Lower leg skin (tissue), 4 donors: ENCODE measurements at places on chromosomes 3 and 15. TPM values are rescaled to one million over a fixed set of nuclear protein-coding genes. Genes with fewer than 3 reads are reported as not detected.

DNA sequence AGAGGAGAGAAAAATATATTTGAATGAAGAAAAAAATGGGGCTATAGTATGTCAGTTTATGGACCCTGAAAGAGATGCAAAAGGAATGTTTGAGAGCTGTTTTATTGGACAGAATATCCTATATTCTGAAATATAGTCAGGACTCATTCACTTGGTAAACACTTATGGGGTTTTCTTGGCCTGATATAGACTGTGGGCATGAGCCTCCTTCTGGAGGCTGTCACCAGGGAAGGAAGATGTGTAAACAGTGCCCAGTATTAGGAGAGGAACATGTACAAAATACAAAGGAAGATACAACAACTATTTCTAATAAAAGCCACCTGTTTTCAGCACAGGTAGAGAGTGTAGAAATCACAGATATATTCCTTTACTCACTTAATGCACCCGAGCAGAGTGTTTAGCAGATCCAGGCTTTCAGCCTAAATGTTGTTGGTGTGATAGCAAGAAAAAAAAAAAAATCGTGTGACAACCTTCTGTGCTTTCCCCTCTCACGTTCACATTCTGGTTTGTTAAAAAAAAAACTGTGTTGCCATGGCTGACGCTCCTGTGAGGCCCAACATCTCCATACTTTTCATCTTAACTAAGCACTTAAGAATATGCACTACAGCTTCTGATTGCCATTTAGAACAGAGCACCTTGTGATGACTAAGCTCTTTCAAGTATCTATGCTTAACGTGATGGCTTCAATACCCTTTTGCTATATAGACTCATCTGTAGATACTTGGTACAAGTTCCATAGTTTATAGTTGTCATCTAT, 134.1 kb downstream of the MBNL1 start:
- DNase-seq, result no peak

GRCh38 chr3:103127098-103127630, 692.3 kb downstream of the ZPLD1 start:
- DNase-seq, result no peak

GRCh38 chr3:3074551-3075257, 35.5 kb downstream of the IL5RA start:
- no peak for DNase-seq

GRCh38 chr3:21059404-21059803, 691.6 kb downstream of the ZNF385D start:
- no peak for DNase-seq

DNA sequence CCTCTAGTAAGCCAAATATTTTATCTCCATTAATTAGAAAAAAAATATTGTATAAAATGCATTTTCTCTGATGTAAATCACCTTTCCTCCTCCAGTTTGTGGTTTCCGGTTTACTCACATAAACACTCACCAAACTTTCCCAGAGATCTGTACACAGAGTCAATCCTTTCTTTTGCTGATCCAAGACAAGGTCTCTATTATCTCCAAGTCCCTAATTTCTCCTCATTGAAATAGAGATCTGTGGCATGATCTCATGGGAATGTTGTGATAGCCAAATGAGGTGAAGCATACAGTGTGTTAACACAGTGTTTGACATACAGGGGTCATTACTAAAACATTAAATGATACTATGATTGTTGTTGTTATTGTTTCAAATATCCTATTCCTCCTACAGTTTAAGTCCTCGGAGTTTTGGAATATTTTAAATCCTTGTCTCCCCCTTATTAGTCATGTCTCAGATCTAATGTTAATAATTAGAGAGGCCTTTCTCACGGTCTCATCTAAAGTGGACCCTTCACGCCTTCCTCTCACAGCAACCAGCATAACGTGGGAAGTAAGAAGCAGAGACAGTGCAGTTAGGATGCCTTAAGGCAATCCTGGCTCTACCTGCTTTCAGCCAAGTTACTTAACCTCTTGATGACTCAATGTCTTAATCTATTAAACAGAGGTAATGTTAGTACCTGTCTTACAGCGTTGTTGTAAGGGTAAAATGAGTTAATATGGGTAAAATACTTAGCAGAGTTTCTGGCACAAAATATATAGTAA, 333.3 kb downstream of the GRM7 start:
- no peak for DNase-seq

DNA sequence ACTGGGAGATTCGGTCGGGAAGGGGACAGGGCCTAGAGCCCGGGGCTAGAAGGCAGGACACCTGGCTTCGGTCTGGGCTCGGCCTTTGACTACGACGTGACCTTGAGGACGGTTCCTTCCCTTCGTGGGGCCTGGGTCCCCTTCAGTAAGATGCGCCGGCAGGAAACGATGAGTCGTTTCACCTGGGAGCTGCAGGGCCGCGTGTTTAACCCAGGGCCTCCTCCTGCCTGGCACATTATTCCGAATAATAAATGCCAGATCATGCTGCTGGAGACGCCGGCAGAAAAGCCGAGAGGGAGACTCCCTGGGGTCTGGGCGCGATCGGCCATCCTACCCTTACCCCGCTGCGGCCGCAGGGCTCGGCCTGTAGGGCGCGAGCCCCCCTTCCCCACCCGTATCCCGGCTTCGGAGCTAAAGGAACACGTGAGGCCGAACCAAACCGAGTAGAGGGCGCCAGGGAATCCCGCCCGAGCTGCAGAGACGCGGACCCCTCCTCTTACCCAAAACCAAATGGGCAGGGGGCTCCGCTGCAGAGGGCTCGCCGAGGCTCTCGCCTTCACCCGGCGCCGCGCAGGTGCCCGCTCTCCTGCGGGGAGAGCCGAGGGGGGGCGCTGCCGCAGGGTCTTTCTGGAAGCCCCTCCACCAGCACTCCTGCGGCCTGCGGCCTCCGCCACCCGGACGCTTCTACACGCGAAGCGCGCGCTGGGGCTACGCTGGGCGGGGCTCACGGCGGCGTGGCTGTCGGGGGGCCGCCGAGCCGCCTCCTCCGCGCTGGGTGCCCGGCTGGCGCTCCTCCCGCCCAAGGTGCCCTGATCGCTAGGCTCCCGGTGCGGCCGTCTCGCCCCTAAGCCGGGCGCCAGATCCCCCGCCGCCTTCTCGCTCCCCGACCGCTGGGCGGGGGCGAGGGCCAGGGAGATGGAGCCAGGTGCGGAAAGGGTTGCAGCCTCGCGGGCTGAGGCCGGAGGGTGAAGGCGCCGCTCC, at the start of gene BDH1:
Gene BDH1, minus strand, starts transcription at position 688 of the 981 bp plus-strand sequence. CDS start 9,525 bp downstream, outside the sequence.
- no peak for DNase-seq

- no peak for DNase-seq
These were observed 24.1 kb downstream of the ZNF592 start for GRCh38 chr15:84772467-84772866.

- no peak for DNase-seq
These were observed 10.3 kb upstream of the STAB1 start for GRCh38 chr3:52484680-52485461.

GRCh38 chr15:41561777-41562145, 2.7 kb downstream of the TYRO3 start:
- DNase-seq, result no peak

- DNase-seq, result no peak
These were observed 10.7 kb upstream of the RAB43 start for GRCh38 chr3:129132097-129132866.

GRCh38 chr15:89192136-89192535, 29.2 kb downstream of the RLBP1 start:
- DNase-seq, result no peak

DNA sequence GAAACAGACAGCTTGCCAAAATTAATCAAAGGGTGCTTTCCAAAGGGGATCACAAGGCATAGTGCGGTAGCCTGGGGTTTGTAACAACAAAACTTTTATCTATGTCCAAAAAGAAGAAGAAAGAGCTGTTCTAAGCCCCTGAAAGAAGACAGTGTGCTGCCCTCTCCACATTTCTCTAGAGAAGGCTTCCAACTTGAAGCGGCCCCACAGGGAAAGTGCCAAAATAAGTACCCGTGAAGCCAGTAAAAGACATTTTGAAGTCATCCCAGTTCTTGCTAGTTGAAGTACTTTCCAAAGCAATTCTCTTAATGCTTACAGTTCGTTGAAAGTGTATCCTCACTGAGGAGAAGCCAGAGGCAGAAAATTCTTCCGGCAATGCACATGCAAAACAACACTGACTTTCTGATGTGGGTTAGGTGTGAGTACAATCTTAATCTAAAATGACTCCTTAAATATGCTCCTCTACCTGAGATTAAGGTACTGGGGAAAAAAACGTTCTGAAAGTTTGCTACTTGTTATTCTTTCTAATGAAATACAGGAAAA, 21.3 kb downstream of the GPR15 start:
- DNase-seq, result no peak

DNA sequence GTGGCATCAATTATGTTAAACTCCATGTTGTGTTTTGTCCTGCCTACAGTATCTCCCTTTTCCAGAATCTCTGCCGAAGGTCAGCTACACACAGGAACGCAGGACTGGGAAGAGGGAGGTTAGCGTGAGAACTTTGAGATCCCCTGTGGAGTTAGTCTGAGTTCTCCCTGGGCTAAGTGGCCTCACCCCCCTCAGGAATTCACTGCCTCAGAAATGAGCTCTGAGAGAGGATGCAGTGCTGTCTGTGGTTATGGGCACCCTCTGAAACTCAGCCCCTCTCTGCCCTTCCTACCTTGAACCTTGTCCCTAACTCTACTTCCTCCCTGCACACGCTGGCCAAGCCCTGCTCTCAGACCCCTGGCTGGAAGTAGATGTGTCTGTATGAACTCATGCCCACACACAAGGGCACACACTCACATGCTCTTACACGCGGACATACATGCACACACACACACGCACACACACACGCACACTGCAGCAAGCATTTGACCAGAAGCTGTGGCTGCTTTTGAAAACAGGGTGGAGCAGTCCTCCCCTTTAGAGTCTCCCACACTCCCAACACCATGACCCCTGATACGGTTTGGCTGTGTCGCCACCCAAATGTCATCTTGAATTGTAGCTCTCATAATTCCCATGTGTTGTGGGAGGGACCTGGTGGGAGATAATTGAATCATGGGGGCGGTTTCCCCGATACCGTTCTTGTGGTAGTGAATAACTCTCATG, 5.3 kb upstream of the VIPR1 start:
- DNase-seq, result peak; percentile 71

DNA sequence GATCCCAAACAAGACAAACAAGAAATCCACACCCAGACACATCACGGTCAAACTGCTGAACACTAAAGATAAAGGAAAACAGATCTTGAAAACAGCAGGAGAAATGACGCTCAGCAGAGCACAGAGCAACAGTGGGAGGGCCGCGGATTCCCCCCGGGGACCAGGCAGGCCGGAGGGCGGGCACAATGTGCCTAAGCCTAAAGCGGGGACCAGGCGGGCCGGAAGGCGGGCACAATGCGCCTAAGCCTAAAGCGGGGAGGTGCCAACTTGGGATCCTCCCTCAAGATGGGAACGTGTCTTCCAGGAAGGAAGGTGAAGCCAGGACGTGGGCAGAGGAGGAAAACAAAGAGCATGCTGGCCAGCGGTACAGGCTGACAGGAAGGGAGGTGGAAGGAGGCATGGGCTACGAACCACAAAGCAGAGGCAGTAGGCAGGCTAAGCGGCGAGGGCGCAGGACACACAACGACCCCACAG, 31.1 kb downstream of the CYFIP1 start:
- DNase-seq, result no peak

GRCh38 chr15:77988347-77989295, 88.9 kb downstream of the TBC1D2B start:
- DNase-seq, result peak; percentile 84

GRCh38 chr15:98771541-98771940, 123.2 kb downstream of the IGF1R start:
- DNase-seq, result no peak

- DNase-seq, result no peak
These were observed 12.4 kb downstream of the GYG1 start for GRCh38 chr3:149003653-149004305.

GRCh38 chr3:38657369-38657768, 7.9 kb upstream of the SCN5A start:
- no peak for DNase-seq

DNA sequence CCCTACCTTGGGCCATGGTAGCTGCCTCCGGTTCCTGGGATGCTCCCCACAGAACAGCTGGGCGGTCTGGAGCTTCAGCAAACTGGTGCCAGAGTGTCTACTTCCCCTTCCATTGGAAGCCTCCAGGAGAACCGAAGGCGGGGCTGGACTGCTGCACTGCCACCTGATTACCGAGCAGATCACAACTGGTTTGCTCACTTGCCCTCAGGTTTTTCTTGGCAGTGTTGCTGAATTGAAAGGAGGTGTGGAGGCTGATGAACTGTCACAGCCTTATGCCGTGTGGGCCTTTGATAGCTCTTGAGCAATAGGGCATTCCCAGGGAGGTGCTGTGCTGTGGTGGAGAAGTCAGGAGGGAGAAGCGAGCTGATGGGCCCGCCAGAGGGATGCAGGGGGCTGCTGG, at the start of gene TGM5:
Gene TGM5, minus strand, starts transcription at position 95 of the 400 bp plus-strand sequence. Its CDS starts 79 bp downstream, at position 16.
- DNase-seq, result peak; percentile 72

- no peak for DNase-seq
These were observed 53.9 kb upstream of the ACKR4 start for GRCh38 chr3:132543011-132543739.

DNA sequence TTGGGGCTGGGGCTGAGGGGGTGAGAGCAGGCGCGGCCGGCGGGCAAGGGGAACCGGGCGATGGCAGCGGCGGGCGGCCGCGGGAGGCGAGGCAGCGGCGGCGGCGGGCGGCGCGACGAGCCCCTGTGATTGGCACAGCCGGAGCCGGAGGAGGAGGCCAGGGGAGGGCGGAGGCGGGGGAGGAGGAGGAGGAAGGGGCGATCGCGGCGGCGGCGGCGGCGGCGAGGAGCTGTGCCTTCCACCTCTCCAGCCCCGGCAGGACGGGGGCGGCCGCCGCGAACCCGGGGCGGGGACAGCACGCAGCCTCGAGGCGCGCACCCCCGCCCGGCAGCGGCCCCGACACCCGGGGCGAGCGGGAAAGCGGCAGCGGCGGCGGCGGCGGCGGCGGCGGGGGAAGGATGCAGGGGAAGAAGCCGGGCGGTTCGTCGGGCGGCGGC, at the start of gene SLCO3A1:
Gene SLCO3A1, plus strand, starts transcription at position 198 of the 437 bp plus-strand sequence.
- DNase-seq, result no peak

- DNase-seq, result no peak
These were observed 6.2 kb downstream of the IREB2 start for GRCh38 chr15:78444255-78444654.

- no peak for DNase-seq
These were observed 6.3 kb upstream of the BHLHE40 start for GRCh38 chr3:4972652-4973643.

- no peak for DNase-seq
These were observed 25.0 kb downstream of the DNAH1 start for GRCh38 chr3:52341123-52341522.

The IL5RA gene
- total RNA-seq, result 0.10 TPM

The TRPM1 gene
- total RNA-seq, result 1.3 TPM

The RFTN1 gene
- total RNA-seq, result 39.5 TPM

The PLSCR2 gene
- not detected for total RNA-seq

The RHOV gene
- 78.5 TPM for total RNA-seq

The BCL2A1 gene
- total RNA-seq, result 1.3 TPM

The MINAR1 gene
- total RNA-seq, result 0.30 TPM

The DGKG gene
- total RNA-seq, result 1.6 TPM

The TMC3 gene
- 0.05 TPM for total RNA-seq

The CD200R1 gene
- 1.8 TPM for total RNA-seq

The CPNE9 gene
- total RNA-seq, result 1.6 TPM

The ZPLD1 gene
- 0.16 TPM for total RNA-seq

The HTR3E gene
- not detected for total RNA-seq

The SPINT1 gene
- 514 TPM for total RNA-seq

The XYLB gene
- total RNA-seq, result 1.7 TPM

The CCDC80 gene
- 53.3 TPM for total RNA-seq

The CCDC54 gene
- total RNA-seq, result not detected

The ST8SIA2 gene
- total RNA-seq, result not detected

The MEX3B gene
- total RNA-seq, result 0.13 TPM

The MYEF2 gene
- total RNA-seq, result 2.2 TPM

The WNT5A gene
- 16.1 TPM for total RNA-seq

The LIPH gene
- total RNA-seq, result 8.2 TPM

The STX19 gene
- 6.8 TPM for total RNA-seq

The FANCD2OS gene
- total RNA-seq, result not detected

The AKAP13 gene
- 109 TPM for total RNA-seq

The PRR20G gene
- total RNA-seq, result not detected
